ENCODE measurements at places on chromosomes 5 and 9.

DNA sequence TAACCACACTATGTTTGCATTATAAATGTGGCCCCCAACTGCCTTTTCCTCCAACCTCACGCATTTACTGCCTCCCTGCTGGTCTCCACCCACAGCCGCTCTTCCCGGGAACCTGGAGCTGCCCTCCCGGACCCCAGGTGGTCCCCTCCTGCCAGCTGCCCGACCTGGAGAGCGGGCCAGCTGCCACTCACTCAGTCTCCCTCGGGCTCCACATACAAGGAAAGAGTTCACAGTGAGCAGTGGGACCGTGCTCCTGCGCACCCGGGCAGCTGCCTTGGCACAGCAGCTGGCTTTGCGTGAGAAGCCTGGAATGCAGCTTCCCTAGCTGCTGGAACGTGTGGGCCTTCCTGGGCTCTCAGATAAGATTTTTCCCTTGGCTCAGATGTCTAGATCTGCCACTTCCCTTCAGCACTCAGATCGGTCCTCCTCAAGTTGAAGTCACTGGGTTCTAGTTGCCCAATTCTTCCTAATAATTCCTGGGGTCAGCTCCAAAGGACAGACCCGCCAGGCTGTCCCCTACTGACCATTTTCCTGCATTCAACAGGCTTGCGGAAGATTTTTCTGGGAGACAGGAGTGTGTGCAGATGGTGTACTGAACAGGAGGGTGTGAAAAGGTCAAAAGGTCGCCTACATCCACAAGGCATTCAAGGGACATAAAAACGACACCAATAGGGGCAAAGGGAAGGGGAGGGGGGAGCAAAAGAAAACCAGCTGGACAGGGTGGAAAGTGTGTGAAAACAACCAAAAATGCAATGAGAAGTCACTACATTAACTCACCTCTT lies 69.1 kb downstream of the MYO10 start:
- no peak for DNase-seq

DNA sequence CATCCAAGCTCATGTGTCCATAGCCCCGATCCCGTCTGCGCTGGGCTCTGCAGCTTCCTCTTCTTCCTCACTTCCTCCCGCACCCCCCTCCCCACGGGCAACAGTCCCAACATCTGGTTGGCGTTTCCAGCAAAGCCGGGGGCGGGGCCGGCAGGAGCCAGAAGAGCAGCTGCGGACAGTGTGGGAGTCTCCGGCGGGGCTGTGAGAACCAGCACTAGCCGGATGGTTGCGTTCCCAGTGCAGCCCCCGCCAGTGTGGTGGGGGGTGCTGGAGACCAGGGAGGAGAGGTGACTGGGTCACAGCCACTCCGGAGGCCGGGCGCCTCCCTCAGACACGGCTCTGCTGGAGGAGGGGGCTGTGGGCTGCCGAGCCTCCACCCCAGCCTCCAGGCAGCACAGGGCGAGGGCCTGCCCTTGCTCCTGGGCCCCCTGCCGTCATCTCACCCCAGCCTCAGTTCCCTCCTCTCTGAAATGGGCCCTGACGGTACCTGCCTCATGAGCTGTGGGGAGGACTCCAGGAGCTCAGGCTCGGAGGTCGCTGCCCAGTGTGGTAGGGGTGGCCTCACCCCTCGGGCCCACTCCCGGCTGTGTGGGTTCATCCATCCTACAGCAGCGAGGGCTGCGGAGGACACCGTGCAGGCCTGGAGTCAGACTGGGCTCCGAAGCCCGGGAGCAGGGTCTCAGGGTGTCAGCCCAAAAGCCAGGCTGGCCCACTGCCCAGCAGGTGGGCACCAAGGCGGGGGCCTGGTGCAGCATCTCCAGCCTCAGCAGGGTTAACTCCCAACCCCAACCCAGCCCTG lies 41.5 kb upstream of the NOTCH1 start:
- no peak for DNase-seq

GRCh38 chr5:133627180-133627579 lies 14.8 kb upstream of the FSTL4 start:
- DNase-seq: no peak

- no peak for DNase-seq
Measured at GRCh38 chr9:16241231-16241630, 629.2 kb downstream of the BNC2 start.
